ENCODE measurements at places on chromosomes 12 and 14.

DNA sequence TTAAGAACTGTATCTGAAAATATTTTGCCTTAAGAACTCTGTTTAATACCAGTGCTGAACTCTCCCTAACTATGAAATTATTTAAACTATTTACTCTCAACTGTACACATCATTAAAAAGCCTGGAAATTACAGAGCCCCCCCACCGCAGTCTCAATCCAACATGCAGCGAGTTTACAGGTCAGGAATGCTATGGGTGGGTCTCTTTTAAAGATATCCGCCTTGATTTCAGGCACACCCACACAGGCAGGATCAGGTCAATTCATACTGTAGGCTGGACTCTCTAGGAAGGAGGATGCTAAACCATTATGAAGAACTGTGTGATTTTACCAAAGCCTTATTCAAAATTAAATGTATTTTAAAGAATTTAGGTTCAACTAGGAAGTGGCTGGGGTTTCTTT is 16.5 kb downstream of the SPTLC2 start:
- no peak for DNase-seq

DNA sequence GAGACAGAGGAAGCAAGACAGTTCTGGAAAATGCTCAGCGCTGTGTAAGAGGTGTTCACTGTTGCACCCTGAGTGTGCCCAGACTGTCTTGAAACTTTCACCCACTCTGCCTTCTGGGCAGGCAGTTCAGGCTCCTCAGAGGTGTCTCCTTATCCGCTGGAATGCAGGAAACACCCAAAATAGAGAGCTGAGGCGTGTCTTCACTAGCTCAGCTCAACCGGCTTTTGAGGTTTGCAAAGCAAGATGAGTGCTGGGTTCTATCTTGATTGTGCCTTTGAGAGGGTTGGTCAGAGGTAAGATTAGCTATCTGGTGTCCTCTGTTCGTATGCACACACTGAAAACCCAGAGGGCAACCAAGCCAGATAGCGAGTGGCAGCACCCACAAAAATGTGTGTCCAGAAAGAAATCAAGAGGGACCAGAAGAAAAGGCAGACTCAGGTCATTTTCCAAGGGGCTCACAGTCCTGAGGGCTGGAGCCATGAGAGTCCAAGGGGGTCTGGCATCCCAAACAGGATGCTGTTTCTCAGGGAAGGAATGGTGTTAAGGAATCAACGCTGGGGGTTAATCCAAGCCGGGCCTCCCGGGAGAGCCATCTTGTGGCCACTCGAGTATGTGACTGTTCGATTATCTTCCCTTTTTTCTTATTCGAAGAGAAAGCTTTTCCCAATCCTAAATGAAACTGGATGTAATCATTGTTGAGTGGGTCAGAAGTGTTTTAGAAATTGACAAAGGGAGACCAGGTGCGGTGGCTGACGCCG is 47.1 kb downstream of the TBX3 start:
- no peak for DNase-seq

GRCh38 chr14:62661818-62662217 is 383.4 kb downstream of the KCNH5 start:
- DNase-seq = no peak

- DNase-seq = no peak
Observed at GRCh38 chr12:127771546-127771945, 495.4 kb upstream of the TMEM132C start.

DNA sequence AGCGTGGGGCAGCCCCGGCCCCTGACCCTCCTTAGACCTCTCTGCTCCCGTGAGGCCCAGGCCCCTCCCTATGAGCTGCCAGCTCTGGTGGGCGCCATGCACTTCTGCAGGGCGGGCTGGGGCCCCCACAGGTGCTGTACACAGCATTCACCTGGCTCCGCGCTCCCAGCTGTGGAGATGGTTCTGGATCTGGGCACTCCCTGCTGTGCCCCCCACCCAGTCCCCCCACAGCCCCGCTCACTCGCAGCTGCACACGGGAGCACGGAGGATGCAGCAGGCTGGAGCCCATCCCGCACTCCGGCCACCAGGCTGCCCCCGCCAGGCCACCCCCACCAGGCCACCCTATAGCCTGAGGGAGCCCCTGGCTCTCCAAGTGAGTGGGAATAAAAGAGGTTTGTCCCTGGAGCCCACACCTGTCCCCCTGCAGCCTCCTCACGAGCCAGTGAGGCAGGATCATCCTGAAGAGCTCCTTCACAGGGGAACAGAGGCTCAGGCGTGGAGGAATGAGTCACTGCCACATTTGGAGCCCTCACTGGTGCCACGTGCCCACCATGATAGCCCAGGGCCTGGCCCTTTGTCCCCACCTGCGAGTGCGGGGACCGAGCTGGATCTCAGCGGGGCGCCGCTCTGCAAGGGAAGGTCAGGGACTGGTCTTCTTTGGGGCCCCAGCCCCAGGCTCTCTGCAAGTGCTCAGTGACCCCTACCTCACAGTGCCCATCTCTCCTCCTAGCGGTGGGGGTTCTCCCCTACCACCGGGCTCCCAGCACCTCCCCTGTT is 1.9 kb downstream of the ADSS1 start:
- DNase-seq = no peak

- no peak for DNase-seq
Observed at GRCh38 chr14:69768873-69769272, 1.9 kb downstream of the SRSF5 start.

DNA sequence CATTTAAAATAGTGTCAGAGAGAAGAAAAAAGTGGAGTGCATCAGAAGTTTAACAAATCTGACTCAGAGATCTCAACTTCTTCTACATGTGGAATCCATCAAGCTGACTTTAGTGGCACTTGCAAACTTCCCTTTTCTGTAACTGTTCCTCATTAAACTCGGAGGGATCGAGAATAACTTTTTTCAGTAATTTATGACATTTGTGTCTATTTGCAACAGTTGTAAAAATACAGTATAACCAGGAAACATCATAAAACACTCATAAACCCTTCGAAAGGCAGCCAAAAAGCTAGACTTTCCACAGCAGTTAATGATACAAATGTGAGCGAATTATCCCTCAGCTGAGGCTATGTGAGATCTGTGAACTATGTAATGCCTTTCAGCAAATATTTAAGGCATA is 1936.8 kb upstream of the SEL1L start:
- no peak for DNase-seq

DNA sequence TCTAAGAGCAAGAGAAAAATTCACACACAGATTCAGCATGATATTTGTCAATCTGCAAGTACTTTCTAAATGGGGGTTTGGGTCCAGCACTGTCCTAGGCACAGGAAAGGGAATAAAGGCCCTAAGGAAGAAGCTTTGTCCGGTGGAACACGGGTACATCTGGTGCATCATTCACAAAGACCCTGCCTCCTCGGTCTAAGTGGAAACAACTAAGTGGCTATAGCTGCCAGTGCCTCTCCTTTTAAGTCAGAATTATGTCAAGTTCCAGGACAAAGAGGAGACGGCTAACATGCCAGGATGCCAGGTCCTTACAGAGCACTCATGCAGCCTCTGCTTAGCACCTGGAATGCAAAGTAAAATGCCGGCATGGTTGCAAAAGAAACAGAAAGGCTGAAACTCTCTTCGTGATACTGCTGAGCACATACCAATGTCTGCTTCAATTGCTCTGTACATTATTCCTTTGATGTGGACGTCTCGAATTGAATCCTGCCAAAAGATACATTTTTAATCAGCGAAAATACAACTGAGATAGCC is 47.5 kb downstream of the NT5DC3 start:
- DNase-seq = no peak

DNA sequence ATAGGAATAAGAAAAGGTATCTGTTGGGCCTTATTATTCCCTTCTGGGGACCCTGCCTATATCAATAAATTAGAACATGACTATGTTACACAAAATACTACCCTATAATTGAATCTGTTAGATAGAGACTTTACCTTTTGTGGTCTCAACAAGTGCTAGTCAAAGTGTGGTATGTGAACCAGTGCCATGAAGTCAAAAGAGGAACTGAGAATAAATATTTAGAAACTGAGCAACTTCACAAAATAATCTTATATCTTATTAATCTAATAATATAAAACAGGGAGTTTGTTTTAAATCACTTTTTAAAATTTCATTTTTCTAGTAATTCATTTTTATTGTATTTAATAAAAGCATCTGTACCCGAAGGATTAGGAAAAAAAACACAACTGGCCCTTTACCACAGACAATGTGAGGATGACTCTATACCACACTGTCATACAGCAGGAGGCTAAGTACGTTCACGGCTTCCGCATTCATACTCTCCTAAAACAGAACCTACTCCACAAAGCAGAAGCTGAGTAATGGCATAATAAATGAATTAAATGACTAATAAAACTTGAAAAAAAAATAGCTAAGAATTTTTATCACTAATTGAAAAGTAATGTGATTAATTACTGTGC is 42.1 kb downstream of the SEC23A start:
- DNase-seq = no peak

GRCh38 chr12:40105265-40105514 is 691 bp downstream of the SLC2A13 start:
- no peak for DNase-seq

GRCh38 chr14:24971255-24971654 is 78.7 kb downstream of the STXBP6 start:
- no peak for DNase-seq

DNA sequence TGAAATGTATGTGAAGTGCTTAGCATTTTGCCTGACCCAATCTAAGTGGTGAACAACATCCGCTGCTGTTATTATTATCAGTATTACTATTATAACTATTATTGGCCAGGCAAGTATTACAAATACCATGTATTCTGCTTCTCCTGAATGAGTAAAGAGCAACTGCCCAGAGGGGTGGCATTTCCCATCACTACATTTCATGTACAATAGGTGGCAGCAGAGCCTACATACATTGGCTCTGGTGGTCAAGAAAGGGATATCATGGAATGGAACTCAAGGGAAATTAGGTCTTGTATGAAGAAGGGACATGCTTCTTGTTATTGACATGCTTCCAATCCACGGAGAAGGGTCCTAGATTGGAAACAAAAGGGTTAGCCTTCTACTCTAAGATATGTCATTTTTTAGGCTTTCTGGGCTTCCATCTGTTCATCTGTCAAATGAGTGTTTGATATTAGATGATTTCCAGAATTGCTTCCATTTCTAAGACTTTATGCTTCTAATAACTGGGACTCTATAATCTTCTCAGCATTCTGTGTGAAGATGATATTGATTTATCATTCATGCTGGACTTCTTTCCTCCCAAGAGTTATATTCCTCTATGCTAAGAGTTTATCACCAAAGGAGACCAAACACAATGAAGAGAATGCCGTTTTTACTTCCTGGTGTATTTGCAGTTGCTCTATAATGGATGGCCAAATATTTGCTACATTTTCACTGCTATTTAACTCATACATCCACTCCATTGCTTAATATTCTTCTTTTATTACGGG is 239.1 kb downstream of the SSPN start:
- no peak for DNase-seq

GRCh38 chr12:51108136-51108535 is 24.7 kb upstream of the CSRNP2 start:
- DNase-seq = no peak

GRCh38 chr12:53302903-53303302 is 3.4 kb downstream of the MYG1 start:
- no peak for DNase-seq

- peak; percentile 59 for DNase-seq
Observed at GRCh38 chr12:76558684-76559399, 729 bp downstream of the OSBPL8 start.

DNA sequence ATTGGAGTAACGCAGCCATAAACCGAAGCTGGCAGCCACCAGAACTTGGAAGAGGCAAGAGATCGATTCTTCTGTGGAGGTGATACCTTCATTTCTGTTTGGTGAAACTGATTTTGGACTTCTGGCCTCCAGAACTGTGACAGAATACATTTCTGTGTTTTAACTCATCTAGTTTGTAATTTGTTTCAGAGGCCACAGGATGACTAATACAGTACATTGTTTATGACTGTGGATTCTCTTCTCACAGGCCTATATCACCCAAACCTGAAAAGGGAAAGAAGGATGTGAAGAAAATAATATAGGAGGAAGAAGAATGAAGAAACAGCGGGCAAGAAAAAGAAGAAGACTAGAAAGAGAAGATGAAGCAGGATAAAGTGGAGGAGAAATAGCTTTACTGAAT is 263.8 kb upstream of the DIO2 start:
- DNase-seq = no peak

Data from T-helper 2 cell (primary cell).